K562 (cell line): ENCODE measurements at places on chromosomes 4 and X.

- DNase-seq: peak; percentile 90
Observed at GRCh38 chr4:98801259-98801725, 127.6 kb downstream of the EIF4E start.

- DNase-seq: no peak
Observed at GRCh38 chr4:183397741-183398297, 46.6 kb upstream of the CDKN2AIP start.

DNA sequence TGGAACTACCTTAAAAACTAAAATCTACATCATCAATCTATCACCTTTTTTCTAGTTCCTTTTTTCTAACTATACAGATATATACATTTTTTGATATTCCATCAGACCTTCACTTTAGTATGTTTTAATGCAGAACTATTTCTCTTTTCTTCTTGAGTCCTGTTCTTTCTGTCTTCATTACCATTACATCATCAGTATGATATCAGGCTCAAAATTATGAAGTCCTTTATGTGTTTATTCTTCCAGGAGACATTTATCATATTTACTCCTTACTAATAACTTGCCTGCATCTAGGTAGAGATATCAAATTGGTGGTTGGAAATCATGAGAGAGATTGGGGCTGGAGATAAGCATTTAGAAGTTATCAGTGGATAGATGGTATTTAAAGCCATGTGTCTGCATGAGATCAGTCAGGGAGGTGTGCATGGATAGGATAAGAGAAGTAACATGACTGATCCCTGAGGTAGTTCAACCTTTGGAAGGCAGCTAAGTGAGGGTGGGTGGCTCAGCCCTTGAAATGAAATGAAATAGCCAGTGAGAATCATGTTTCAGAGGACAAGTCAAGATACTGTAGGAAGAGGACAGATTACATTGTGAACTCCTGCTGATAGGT, 43.1 kb downstream of the MRPL1 start:
- DNase-seq: peak; percentile 71

- peak; percentile 12 for DNase-seq
Observed at GRCh38 chrX:76555816-76556215, 128.3 kb downstream of the MAGEE1 start.

- no peak for DNase-seq
Observed at GRCh38 chr4:137861682-137862081, 329.4 kb upstream of the PCDH18 start.

DNA sequence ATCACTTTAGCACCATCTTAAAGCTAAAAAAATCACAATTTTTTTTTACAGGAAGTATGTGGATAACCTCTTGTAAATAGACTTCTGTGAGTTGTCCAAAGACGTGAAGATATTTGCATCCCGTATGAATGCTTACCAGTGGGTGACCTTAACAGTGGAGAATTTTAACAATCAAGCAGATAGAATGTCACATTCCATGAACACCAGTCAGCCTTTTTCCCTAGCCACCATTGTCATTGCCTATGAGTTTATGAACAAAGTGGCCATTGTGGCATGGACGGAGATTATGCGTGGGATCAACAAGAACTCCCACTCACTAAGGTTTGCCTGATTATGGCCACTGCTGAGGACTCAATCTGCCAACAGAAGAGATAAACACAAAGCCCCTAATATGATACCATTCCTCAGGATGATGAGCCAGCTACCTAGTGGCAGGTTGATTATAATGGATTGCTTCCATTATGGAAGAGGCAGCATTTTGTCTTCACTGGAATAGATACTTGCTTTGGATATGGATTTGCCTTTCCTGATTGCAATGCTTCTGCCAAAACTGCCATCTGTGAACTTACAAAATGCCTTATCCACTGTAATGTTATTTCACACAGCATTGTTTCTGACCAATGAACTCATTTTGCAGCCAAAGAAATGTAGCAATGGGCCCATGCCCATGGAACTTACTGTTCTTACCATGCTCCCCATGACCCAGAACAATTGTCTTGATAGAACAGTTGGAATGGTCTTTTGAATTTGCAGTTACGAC, 830.9 kb upstream of the NDST4 start:
- DNase-seq: no peak

- no peak for DNase-seq
Observed at GRCh38 chr4:181939199-181939945, 303.8 kb upstream of the TENM3 start.

DNA sequence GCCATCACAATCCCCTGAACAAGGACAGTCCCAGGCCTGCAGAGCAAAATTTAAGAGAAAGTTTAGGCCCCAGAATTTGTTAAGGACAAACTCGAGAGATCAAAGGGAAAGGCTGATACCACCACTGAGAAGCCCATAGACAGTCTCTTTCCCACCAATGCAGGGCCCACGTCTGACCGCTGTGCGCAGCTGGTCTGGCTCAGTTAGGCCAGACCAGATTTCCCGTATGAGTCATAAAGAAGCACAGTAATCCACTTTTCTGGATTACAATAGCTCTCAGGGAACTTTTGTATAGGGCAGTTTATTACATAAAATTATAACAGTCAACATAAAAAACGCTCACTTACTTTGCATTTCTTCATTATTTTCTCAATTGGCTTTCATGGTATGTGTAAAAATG, 259.5 kb downstream of the RCHY1 start:
- DNase-seq: no peak

GRCh38 chr4:155757745-155758265, 1.0 kb upstream of the GUCY1B1 start:
- no peak for DNase-seq

GRCh38 chr4:72860766-72861165, 208.8 kb downstream of the COX18 start:
- no peak for DNase-seq

- no peak for DNase-seq
Observed at GRCh38 chr4:61531188-61531587, 331.1 kb downstream of the ADGRL3 start.

GRCh38 chr4:99078931-99079624, 9.5 kb downstream of the ADH5 start:
- DNase-seq: no peak

- DNase-seq: peak; percentile 47
Observed at GRCh38 chr4:163243297-163243981, 76.7 kb upstream of the NAF1 start.

- DNase-seq: no peak
Observed at GRCh38 chr4:113173793-113174264, 124.4 kb downstream of the ANK2 start.

- DNase-seq: no peak
Observed at GRCh38 chrX:9832811-9833210, 46.6 kb downstream of the SHROOM2 start.

- DNase-seq: no peak
Observed at GRCh38 chr4:2101346-2102044, 42.4 kb downstream of the NAT8L start.

- DNase-seq: peak; percentile 27
Observed at GRCh38 chr4:18689308-18690115, 668.0 kb upstream of the LCORL start.

DNA sequence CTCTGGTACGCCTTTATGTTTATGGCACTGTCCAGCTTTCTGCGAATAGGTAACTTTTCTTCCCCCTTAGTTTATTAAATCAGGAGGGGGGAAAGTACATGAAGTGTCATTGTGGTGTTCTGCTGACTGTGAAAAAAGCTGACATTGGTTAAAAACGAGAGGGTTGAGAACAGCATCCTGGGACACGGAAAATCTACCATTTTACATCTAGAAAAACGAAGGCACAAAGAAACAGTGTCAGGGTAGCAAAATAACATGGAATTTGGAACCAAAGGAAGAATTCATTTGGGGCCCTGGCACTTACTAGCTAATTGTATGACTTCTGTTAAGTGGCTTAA, 1.2 kb upstream of the AMOT start:
- DNase-seq: no peak

- DNase-seq: peak; percentile 14
Observed at GRCh38 chrX:150848914-150849365, 49.5 kb downstream of the CD99L2 start.

GRCh38 chrX:1325515-1326116, 11.0 kb upstream of the IL3RA start:
- DNase-seq: no peak

DNA sequence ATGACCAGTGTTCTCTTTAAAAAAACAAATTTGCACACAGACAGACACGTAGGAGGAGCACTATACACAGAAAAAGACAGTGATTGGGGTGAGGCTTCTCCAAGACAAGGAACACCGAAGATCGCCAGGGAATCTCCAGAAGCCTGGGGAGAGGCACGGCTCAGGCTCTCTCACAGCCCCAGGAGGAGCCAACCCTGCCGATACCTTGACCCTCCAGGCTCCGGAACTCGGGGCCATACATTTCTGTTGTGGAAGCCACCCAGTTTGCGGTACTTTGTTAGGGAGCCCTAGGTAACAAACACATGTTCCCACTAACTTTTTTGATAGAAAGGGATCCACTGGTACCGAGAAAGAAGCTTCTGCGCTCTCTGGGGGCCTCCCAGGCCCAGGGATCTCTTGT, 55.8 kb downstream of the DCTD start:
- DNase-seq: no peak

DNA sequence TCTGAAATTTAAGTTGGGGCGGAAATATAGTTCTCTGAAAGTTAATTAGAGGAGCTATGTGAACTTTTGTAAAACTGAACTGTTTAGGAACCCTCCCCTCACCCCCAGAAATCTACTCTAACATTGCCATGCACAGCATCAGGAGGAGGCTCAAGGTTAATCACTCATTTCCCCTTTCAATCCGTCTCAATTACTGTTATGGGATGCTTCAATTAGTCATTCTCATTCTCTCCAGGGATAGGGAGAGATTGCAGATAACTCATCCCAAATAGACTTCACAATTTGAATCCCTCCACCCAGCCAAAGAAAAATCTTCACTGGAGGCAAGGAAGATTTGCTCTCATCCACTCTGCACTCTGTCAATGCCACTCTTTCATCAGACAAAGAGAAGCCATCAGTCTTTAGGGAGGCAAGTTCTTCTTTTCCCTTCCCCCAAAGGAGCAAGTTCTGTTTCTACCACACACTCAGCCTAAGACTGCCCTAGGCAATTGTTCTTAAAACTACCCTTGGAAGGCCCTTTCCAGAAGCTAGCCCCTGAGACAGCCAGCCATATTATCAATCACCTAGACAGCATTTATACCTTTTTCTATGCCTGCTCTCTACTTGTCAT, 140.4 kb downstream of the SLC10A7 start:
- DNase-seq: no peak

DNA sequence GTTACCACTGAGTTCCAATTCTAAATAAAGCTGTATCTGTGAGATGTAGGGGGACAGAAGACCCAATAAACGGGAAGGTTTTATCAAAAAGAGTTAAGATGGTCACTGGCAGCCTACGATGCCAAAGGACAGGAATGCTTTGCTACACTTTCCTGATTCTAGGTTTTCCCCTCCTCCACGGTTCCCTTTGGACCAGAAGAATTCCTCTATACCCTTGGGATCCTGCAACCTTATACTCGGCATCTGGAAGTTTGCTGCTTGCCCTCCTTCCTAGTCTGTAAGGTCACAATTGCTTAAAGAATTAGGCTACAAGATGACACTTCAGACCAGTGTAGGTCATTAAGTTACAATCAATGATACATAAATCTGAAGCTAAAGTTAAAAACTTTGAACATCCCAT, 64.3 kb downstream of the SCML2 start:
- no peak for DNase-seq

- no peak for DNase-seq
Observed at GRCh38 chrX:27675493-27675892, 85.3 kb downstream of the DCAF8L2 start.

DNA sequence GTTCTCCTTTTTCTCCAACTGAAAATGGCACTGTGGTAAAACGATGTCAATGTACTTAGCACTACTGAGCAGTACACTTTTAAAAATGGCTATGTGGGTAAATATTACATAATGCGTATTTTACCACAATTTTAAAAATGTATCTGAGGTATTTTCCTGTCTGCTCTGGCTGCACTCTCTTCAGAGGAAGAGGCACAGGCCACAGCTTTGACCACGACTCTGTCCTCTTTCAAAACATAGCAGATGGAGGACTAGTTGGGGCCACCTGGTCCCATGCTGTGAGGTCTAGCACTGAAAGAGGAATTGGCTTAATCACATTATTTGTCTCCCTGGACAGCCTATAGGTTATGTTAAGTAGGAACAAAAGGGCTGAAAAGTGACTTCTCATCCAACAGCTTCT, 5.2 kb downstream of the KCNE5 start:
- no peak for DNase-seq

GRCh38 chr4:174996079-174996478, 77.9 kb downstream of the ADAM29 start:
- DNase-seq: no peak

- no peak for DNase-seq
Observed at GRCh38 chr4:6380746-6381410, 91.5 kb downstream of the PPP2R2C start.
